Activated T-cell treated with anti-CD3 and anti-CD28 coated beads for 1 hour (primary cell): ENCODE measurements at places on chromosomes 13 and 19.

- DNase-seq, result no peak
These were observed 236.4 kb upstream of the SGCG start for GRCh38 chr13:22944378-22944777.

DNA sequence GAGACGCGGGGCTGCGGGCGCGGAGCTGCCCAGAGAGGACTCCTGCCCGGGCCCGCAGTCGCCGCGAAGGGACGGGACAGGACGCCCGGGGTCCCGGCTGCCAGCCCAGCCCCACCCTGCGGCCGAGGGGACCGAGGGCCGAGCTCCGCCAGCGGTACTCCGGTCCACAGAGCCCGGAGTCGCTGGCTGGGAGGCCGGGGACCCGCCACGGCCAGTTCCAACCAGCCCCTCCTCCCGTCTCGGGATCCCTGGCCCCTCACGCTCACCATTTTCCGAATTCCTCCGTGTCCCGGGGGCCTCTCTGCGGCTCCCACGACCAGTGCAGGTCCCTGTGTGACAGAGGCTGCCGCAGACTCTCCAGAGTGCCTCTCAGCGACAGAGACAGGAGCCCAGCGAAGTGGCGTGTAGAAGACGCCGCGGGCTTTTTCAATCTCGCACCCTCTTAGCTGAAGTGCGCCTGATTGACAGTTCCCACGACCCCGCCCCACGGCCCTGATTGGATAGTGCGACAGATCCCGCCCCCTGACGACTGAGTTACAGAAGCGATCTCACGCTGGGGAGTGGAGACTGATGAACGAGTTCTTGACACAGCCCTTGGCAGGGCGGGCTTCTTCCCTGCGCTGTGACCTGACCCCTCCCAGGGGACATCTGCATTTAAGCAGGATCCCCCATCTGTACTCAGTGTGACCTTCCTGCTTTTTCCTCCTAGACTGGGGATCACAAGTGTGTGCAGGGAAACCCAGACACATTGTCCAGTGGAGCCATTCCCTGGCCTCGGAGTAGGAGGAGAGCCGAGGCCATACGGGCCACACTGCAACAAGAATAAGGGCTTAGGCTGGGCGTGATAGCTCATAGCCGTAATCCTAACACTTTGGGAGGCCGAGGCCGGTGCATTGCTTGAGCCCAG lies 44.0 kb downstream of the ZNF823 start:
- peak; percentile 69 for DNase-seq

GRCh38 chr13:31982124-31982523 lies 49.5 kb upstream of the FRY start:
- no peak for DNase-seq

DNA sequence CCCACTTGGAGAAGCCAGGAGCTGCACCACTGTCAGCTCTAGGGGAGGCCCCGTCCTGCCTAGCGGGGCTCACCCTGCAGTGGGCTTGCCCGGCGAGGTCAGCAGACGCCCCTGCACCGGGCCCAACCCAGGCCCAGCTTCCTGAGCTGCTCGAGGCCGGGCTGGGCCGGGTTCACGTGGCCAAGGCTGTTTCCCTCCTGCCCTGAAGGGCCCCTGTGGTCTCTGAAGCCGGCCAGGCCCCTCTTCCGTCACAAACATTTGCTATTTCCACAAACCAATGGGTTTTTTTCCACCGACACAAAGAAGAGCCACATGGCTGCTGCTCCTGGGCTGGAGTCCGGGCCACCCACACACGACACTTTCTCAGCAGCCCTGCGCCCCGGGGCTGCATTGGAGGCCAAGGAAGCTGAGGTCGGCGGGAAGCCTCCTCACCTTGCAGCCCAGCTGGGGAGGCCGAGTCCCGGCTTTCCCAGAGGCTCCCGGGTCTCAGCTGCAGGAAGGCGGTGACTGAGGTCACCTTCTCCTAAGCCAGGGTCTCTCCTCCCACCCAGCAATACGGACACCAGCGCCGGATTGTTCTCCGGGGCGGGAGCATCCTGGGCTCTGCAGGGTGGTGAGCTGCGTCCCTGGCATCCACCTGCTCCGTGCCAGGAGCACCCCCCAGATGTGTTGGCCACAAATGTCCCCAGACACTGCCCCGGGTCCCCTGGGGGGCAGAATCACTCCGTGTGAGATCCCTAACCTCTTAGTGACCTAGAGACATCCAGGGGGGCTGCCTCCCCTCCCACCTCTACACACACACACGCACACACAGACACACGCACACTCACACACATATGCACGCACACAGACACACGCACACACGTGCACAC lies 80.5 kb downstream of the GADD45B start:
- no peak for DNase-seq

GRCh38 chr19:50739914-50740426 lies 16.8 kb downstream of the CLEC11A start:
- DNase-seq, result no peak

- no peak for DNase-seq
These were observed 94.3 kb downstream of the NHLRC3 start for GRCh38 chr13:39132286-39133230.

DNA sequence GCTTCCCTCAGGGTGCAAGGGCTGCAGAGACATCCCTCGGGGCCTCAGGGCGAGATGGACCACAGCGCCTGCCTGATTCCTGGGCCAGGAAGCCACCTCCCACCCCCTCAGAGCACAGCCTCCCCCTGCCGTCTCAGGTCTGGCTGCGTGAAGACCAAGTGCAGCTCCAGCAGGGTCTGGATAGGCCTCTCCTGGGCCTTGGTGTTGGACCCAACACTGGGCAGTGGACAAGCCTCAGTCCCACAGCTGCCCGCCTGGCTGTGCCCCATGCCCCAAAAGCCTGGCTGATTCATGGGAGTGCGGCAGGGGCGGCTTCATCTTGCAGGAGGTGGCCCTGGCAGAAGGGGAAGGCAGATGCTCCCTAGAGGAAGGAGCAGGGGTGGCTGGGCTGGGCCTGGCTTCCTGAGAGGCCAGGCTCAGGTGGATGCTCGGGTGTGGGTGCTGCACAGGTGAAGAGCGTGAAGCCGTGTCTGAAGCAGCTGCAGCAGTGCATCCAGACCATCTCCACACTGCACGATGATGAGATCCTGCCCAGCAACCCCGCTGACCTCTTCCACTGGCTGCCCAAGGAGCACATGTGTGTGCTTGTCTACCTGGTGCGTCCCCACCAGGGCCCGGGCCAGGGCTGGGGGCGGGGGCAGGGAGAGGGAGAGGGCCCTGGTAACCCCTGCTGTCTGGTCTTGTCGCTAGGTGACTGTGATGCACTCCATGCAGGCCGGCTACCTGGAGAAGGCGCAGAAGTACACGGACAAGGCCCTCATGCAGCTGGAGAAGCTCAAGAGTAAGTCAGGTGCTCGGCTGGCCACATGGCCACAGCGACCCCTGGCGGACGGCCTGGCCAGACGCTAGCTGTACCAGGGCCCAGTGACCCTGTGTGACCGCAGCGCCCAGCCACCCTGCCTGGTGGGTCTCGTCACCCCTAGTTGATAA lies 21.7 kb downstream of the MAU2 start:
- no peak for DNase-seq

- no peak for DNase-seq
These were observed 3.4 kb downstream of the TCF3 start for GRCh38 chr19:1648920-1649541.

DNA sequence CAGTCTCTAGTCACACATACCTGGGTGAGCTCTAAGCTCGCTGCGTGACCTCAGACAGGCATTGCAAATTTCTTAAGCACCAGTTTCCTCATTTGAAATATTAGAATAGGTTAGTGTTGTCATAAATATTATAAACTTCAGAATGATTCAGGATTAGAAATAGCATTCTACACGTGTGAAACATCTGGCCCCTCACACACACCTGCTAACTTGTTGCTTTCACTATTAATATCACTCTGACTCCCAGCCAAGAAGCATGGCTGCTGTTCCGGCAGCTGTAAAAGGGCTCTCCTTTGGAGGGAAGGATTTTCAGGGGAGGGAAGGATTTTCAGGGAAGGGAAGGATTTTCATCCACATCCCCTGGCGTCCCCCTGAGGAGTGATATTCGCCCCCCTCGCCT lies 161.3 kb upstream of the GPR12 start:
- no peak for DNase-seq

DNA sequence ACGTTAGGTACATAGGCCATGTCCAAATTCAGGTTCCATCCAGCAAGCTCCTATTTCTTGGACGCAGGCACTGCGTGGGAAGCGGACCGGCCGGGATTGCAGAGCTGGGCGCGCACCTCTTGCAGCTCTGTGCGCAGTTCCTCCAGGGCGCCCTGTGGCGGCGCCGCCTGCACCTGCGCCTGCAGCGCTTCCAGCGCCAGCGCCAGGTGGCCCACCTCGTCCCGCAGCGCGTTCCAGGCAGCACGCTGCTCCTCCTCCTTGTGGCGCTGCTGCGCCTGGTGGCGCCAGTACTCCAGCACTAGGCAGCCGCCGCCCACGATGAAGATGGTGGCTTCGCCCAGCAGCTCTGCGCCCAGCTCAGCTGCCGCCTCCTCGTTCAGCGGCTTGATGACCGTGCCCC lies 31.1 kb downstream of the OPA3 start:
- DNase-seq, result no peak

GRCh38 chr13:78593652-78594455 lies 9.5 kb downstream of the POU4F1 start:
- DNase-seq, result no peak

DNA sequence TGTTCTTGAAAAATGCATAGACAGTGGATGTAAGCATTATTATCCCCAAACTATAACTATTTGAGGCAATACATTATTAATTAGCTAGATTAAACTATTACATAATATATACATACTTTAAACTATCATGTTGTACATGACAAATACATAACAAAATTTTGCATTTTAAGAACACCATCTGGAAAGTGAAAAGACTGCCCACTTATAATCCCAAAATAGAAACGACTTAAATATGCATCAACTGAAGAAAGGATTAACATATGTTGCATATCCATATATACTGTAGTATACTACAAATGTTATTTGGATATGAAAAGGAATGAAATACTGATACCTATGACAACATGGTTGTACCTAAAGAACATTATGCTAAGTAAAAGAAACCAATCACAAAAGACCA lies 700.8 kb upstream of the SPRY2 start:
- DNase-seq, result no peak

DNA sequence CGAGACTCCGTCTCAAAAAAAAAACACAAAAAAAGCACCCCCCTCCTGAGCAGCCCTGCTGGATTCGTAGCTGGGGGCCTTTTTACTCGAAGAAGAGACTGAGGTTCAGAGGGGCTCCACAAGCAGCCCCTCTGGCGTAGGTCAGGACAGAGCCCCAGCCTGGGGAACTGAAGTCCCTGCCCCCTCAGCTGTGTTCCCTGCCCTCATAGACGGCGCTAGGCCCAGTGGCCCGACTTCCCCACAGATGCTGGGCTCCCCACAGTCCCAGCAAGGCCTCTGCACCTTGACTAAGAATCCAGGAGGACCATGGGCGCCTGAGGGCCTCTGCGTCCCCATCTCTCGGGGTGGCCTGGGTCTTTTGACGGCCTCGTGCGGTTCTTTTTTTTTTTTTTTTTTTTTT lies 1.1 kb upstream of the MISP start:
- no peak for DNase-seq

DNA sequence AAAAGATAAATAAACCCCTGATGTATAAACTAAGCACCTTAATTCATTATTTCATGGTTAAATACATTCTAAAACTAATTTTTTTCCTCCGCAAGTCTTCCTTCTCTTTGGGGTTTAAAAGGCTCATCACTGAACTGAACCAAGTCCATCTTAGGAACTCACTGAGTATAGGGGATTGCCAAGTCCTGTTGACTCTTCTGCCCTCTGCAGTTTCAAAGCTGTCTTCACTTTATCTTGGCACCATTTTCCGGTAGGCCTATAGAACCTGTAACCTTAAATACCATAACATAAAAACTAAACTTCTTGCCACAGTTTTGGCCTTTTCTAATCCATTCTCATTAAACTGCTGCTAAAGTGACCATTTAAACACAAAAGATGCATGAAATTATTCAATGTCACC lies 66.5 kb upstream of the USPL1 start:
- DNase-seq, result no peak

GRCh38 chr13:49213539-49213938 lies 6.6 kb upstream of the MLNR start:
- no peak for DNase-seq

DNA sequence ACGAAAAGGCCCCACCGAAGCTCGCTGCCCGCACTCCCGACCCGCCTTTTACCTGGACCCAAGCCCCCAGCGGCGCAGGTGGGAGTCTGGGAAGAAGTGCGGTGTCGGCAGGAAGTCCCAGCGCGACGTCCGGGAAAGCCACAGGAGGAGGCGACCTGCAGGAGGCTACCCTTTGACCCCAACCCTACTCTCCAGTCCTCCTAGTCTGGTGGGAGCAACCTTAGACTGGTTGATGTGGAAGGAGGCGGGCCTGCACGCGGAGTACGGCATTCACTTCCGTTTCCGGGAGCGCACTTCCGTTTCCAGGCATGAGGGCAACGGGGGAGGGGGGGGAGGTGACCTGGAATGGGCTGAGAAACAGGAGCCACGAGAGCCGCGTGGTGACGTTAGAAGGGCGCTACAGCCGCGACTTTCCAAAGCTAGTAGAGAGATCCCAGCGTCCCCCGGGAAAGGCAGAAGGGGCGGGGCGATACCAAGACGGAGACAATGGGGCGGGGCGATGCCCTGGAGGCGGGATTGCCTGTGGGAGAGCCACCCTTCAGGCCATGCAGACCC lies 28.5 kb downstream of the ZNF266 start:
- DNase-seq, result peak; percentile 16

DNA sequence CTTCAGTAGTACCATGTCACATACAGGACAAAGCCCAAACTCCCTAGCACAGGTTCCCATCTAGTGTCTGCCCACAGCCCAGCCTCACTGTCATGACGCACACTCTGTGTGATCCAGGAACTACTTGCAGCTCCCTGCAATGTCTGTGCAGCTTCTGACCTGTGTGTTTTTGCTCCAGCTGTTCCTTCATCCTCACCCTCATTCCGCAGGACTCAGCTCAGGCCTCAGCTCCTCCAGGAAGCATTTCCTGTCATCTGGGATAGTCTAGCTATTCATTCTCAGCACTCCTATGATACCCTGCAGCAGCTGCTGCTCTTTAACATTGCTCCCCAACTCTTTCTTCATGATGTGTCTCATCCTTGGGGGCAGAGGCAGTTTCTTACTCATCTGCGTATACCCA lies 56.1 kb downstream of the ENOX1 start:
- no peak for DNase-seq

DNA sequence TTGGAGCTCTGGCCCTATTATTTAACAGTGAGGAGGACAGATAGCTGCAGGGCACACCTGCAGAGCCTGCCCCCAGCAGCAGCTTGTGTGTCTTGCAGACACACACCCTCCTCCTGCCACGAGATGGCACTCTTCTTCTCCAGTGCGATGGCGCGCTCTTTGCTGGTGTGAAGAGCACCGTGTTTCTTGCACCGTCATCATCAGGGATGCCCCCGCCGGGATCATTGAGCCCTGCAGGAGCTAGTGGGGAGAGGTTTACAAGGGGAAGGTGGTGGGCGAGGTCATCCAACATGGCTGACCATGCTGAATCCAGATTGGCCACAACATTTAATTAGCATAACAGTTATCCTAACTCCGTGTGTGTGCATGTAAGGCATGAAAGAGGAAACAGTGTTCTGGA lies 105.6 kb downstream of the RAB20 start:
- DNase-seq, result peak; percentile 45

DNA sequence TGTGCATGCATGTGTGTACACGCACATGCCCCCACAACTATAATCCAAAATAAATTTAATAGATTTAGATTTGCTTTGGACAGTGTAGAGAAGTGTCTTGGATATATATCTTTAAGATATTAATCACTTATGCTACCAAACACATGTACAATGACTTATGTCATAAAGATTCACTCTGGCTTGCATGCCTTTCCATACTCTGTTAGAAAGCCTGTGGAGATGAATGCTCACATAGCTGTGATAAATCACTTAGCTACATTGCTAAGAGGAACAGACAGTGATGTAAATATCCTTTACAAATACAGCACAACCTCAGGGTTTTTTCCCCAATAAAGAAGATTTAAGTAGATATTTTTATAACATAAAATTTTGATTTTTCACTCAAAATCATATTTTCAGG lies 2484.8 kb upstream of the PCDH20 start:
- no peak for DNase-seq
